ENCODE measurements at places on chromosomes 13 and 19. TPM values are rescaled to one million over a fixed set of nuclear protein-coding genes. Genes with fewer than 3 reads are reported as not detected.

- no peaks in the 10 kb centered on the region for H3K27me3 ChIP-seq
- no peaks in the 10 kb centered on the region for H3K4me1 ChIP-seq
- H3K4me3 ChIP-seq: no peak overlapping the region
- no peak for DNase-seq
- no peak overlapping the region for H3K27ac ChIP-seq
Observed at GRCh38 chr13:67119481-67119894, 110.6 kb downstream of the PCDH9 start.

GRCh38 chr19:30785458-30786137 lies 413.4 kb downstream of the ZNF536 start:
- no peak overlapping the region for H3K4me3 ChIP-seq
- no peak overlapping the region for H3K27ac ChIP-seq
- H3K4me1 ChIP-seq: no peaks in the 10 kb centered on the region
- no peak for DNase-seq
- no peaks in the 10 kb centered on the region for H3K36me3 ChIP-seq

GRCh38 chr19:10328558-10329429 lies 4.5 kb downstream of the RAVER1 start:
- H3K27ac ChIP-seq: no peak overlapping the region
- peaks cover 66% of the 10 kb centered on the region for H3K36me3 ChIP-seq
- H3K4me3 ChIP-seq: no peak overlapping the region
- no peak for DNase-seq

DNA sequence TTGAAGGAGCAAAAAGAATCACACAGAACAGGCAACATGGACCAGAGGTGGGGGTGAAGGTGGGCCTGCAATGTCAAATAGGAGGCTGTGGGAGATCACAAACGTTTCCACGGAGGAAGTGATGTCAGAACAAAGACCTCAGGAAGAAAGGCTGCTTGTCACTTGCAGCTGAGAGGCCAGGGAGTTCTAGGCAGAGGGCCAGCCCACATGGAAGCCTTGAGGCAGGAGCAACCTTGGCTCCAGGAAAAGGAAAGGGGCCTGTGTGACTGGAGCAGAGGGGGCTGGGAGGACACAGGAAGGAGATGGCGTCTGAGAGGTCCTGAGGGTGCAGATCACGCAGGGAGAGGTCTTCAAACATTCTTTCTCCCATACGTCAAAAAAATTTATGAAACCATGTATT lies 16.3 kb downstream of the ZNF160 start:
- no peaks in the 10 kb centered on the region for H3K4me1 ChIP-seq
- H3K27ac ChIP-seq: peak overlapping the region; percentile 58
- H3K4me3 ChIP-seq: no peak overlapping the region

GRCh38 chr19:32287811-32288227 lies 57.6 kb upstream of the ZNF507 start:
- peaks cover 3% of the 10 kb centered on the region for H3K4me1 ChIP-seq
- no peak overlapping the region for H3K4me3 ChIP-seq
- no peak overlapping the region for H3K27ac ChIP-seq

DNA sequence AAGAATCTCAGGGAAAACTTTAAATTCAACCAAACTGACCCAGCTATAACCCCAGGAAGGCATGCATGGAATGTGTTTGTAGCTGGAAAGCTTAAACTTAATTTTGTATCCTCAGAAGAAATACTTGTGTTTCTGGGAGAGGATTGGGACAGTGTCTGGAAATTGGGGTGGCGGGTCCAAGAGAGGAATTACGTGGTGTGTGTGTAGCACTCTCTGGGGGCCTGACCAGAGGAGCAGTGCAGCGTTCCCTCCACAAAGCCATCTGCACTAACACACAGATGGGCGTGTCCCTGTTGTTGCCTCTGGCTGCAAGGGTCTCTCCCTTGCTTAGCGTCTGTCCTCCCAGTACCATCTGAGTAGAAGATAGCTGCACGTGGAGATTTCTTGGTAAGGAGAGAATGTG lies 6.4 kb downstream of the GARRE1 start:
- no peak overlapping the region for H3K4me3 ChIP-seq
- H3K27ac ChIP-seq: peak overlapping the region; percentile 11
- H3K27me3 ChIP-seq: no peaks in the 10 kb centered on the region
- peaks cover 34% of the 10 kb centered on the region for H3K4me1 ChIP-seq
- H3K36me3 ChIP-seq: no peaks in the 10 kb centered on the region
- no peak for DNase-seq

The KLK3 gene
- not detected for total RNA-seq

DNA sequence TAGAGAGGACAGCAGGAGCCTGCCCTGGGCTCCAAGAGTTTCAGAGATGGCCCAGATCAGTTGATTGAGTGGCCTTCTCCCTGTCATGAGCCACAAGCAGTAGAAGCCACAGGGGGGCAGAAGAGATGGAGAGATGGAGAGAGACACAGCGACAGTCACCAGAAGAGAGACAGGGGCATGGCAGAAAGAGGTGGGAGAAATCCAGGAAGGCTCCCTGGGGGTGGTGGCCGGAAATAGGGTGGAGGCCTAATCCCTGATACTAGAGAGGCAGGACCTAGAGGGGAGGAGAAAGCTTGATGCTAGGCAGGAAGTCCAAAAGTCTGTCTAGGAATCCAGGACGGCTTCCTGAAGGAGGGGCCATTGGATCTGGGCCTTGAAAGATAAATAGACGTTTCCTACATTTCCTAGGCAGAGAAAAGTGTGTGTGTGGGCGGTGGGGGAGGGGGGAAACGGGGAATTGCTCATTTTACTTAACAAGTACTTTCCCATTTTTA lies 9.6 kb upstream of the TPM4 start:
- H3K27ac ChIP-seq: peak overlapping the region; percentile 38
- H3K27me3 ChIP-seq: no peaks in the 10 kb centered on the region
- peak overlapping the region; percentile 50 for H3K4me3 ChIP-seq

- no peaks in the 10 kb centered on the region for H3K27me3 ChIP-seq
- H3K4me3 ChIP-seq: no peak overlapping the region
- H3K36me3 ChIP-seq: no peaks in the 10 kb centered on the region
- no peak overlapping the region for H3K27ac ChIP-seq
Observed at GRCh38 chr13:42035905-42036521, 12.4 kb upstream of the DGKH start.

DNA sequence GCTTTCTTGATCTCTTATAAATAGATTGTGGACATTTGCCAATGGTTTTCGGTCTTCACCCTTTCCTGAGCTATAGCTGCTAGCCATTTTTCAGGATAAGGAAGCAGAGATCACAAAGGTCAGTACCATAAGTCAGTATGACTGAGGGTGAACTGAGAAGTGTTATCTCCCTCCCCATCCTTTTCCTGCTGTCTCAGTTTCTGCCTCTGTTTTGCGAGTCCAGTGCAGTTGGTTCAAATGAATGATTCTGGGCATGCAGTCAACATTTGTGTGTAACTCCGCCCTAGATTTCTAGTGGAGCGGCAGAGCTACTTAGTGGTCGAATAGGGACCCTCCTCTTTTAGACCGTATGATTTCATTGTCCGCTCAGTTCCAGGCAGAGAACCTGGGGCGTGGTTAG lies 460.8 kb upstream of the ARGLU1 start:
- no peaks in the 10 kb centered on the region for H3K27me3 ChIP-seq
- H3K36me3 ChIP-seq: no peaks in the 10 kb centered on the region
- DNase-seq: no peak

GRCh38 chr13:54614726-54615125 lies 1586.1 kb downstream of the OLFM4 start:
- no peaks in the 10 kb centered on the region for H3K27me3 ChIP-seq
- no peak for DNase-seq
- H3K4me3 ChIP-seq: no peak overlapping the region
- H3K27ac ChIP-seq: no peak overlapping the region

DNA sequence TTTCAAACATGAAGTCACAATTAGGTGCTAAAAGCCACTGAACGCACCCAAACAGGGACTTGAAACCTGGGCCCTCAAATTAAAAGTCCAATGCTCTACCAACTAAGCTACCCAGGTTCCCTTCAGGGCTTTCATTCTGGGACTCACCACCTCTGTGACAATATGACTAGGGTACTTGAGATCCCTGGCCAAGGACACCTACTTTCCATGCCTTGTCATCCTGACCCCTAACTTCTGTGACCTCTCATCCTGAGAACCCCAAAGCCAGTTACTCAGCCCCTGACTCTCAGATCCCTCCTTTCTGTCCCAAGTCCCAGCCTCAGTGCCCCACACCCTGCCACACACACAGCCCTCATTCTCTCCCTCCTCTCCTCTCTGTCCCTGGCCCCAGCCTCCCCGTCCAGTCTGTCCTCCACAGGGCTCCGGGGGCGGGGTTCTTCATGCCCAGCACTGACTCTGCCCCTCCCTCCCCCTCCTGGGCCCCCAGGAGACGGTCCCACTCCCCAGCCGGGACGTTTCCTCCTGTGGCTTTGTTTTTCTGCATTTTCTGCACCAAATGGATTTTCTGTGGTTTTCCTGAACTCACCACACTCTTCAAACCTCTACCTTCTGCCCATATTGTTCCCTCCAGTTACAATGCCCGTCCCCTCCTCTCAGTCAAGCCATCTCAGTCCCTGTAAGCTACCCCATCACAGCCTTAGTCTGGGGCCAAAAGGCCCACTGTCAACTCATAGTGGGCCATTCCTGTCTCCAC lies 7.0 kb downstream of the RCN3 start:
- H3K36me3 ChIP-seq: peaks cover 27% of the 10 kb centered on the region
- H3K27ac ChIP-seq: no peak overlapping the region
- H3K4me1 ChIP-seq: peaks cover 13% of the 10 kb centered on the region
- no peak for DNase-seq
- no peaks in the 10 kb centered on the region for H3K27me3 ChIP-seq

The SELENOV gene
- not detected for total RNA-seq

DNA sequence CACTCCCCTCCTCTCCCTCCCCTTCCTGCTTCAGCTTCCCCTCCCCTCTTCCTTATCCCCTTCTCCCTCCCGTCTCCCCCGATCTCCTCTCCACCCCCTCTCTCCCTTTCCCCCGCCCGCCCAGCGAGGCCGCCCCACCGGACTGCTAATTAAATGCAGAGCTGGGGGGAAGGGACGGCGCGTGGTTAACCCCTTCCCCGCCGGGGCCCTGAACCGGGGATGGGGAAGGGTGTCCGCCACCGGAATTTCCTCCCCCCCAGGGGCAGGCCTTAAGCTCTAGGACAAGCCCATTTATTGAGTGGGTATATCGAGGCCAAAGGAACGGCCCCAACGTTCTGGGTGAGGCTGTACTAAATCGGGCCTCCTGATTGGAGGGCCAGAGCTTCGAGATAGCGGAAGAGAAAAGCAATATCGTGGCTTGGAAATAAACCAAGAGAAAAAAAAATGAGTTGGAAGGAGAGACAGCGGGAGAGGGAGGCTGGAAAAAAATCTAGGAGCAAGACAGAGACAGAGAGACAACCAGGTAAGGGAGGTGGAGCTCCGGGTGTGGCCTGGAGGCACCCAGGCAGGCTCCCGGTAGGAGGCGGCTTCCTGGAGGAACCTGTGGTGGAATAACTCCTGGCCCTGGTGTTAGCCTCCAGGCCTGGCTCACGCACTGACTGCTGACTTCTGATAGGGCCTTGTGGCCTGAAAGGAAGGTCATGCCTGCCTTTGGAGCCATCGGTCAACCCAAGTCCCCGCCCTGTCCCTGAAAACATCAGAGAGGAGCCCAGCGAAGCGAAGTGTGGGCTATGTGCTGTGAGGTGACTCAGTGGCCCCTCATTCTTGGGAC lies 11.6 kb upstream of the JUND start:
- H3K27ac ChIP-seq: peak overlapping the region; percentile 99
- H3K27me3 ChIP-seq: no peaks in the 10 kb centered on the region
- H3K4me3 ChIP-seq: peak overlapping the region; percentile 77
- H3K4me1 ChIP-seq: peaks cover 14% of the 10 kb centered on the region
- H3K36me3 ChIP-seq: no peaks in the 10 kb centered on the region

- H3K27ac ChIP-seq: no peak overlapping the region
- no peaks in the 10 kb centered on the region for H3K4me1 ChIP-seq
- H3K27me3 ChIP-seq: no peaks in the 10 kb centered on the region
Observed at GRCh38 chr13:53126841-53127245, 98.2 kb downstream of the OLFM4 start.

GRCh38 chr13:81017513-81018152 lies 676.7 kb upstream of the SPRY2 start:
- H3K4me1 ChIP-seq: no peaks in the 10 kb centered on the region
- no peaks in the 10 kb centered on the region for H3K27me3 ChIP-seq
- no peak for DNase-seq
- H3K4me3 ChIP-seq: no peak overlapping the region
- no peaks in the 10 kb centered on the region for H3K36me3 ChIP-seq

DNA sequence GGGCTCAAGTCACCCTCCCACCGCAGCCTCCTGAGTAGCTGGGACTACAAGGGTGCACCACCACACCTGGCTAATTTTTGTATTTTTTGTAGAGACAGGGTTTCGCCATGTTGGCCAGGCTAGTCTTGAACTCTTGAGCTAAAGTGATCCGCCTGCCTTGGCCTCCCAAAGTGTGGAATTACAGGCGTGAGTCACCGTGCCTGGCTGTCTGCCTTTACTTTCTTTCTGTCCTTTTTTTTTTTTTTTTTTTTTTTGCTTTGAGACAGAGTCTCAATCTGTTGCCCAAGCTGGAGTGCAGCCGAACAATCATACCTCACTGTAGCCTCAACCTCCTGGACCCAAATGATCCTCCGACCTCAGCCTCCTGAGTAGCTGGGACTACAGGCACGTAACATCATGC lies 25.0 kb upstream of the OR1M1 start:
- H3K36me3 ChIP-seq: no peaks in the 10 kb centered on the region
- DNase-seq: no peak
- no peaks in the 10 kb centered on the region for H3K27me3 ChIP-seq
- no peak overlapping the region for H3K4me3 ChIP-seq
- no peak overlapping the region for H3K27ac ChIP-seq

DNA sequence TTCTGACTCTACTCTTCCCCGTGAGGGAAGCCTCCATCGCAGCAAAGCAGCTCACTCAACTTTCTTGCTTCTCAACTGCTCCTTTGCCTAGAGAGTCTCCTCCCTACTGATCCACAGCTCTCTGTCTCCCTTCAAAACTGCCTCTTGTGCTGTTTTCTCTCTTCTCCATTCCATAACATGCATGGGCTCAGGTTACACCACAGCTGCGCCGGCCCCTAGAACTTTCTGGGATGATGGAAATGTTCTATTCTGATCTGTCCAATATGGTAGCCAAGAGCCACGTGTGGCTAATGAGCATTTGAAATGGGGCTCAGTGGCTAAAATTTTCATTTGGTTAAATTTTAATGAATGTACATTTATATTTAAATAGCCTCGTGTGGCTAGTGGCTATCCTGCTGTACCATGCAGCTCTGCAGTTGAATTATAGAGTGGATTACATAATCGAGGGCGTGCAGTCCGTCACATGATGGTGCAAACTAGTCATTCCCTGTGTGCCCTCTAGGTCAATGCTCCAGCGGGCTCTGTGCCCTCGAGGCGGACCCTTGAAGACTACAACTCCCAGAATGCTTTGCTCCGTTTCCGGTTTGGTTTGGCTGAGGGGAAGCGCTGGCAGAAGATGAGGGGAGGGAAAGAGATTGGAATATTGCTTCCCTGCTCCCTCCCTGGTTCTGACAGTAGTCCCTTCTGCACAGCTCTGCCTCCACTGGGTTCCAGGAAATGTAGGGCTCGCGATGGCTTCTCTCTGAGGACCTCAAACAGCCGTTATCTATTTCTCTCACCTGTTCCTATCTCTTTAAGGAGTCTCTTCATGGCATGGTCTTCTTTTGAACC lies 109.8 kb downstream of the CACNA1A start:
- no peak overlapping the region for H3K4me3 ChIP-seq
- H3K4me1 ChIP-seq: no peaks in the 10 kb centered on the region
- H3K27me3 ChIP-seq: peaks cover 6% of the 10 kb centered on the region
- no peak overlapping the region for H3K27ac ChIP-seq

The PLIN3 gene
- 31.9 TPM for total RNA-seq

GRCh38 chr13:29936051-29936813 lies 85.8 kb upstream of the UBL3 start:
- H3K4me1 ChIP-seq: peaks cover 7% of the 10 kb centered on the region
- peak overlapping the region; percentile 25 for H3K4me3 ChIP-seq
- no peak for DNase-seq
- no peak overlapping the region for H3K27ac ChIP-seq

The USHBP1 gene
- 14.0 TPM for total RNA-seq
